ENCODE measurements at places on chromosomes 5 and 9.

DNA sequence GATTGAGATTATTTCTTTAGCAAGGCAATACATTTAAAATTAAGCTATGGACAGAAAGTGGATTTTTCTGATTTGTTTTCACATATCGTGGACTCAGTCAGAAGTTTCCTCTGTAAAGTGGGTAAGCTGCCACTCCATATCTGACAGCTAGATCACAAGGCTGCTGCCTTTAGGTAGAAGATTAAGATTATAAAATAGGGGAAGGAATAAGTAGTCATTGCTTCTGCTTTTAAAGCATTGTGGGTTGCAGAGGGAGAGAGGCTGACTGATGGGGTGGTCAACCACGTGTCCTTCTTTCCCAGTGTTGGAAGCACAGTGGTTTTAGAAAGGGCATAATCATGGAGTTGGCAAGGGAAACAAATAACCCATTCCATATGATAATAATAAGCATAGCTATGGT lies 74.3 kb upstream of the MOCS2 start:
- no peak for DNase-seq

DNA sequence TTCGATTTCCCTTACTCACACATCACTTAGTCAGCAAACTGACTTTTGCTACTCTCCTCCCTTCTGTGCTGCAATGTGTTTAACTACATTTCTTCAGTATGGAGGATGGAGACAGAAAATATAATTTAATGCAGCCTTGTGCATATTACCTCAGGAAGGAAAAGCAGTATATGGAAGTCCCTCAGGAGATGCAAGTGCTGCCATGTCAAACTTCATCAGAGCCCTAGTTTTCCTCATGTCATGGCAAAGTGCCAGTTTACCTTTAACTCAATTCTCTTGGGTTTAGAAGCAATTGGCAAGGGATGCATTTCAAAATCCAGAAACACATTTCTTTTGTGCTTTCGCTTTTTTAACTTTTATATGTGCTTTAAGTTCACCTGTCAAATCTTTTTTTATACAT lies 365.4 kb downstream of the ISL1 start:
- no peak for DNase-seq

DNA sequence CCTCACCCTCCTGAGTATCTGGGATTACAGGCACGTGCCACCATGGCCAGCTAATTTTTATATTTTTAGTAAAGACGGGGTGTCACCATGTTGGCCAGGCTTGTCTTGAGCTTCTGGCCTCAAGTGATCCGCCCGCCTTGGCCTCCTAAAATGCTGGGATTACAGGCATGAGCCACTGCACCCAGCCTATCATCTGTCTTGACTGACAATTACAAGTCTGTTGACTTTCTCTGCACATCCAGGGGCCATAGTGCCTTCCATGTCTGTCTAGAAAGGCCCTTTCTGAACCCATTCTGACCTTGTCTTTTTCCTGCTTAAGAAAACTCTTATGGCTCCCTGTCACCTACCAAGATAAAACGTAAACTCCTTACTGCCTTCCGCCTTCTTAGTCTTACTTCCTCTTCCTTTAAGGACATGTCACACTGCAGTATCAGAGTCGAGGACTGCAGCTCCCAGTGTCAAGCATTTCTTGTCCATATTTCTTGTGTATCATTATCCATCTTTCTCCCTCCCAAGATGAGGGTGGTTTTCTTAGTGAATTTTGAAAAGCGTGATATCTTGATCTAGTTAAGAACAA lies 49.9 kb upstream of the SHB start:
- DNase-seq, result no peak

- DNase-seq, result no peak
Observed at GRCh38 chr5:160253441-160253840, 24.1 kb downstream of the FABP6 start.

DNA sequence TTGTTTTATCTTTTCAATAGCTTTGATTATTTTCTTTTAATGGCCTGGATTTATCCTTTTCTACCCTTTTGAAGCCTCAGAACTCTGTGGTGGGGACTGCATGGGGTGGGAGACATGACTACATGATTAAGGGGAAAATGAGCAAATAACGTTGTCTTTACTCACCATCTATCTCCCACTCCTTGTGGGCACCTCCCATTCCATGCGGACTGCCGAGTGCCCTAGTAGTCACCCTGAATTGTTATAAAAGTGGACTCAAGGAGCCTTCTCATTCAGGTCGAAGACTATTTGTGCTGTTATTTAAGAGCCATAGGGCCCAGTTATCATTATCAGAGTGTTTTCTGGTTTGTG lies 281.8 kb downstream of the MLLT3 start:
- no peak for DNase-seq

GRCh38 chr5:95007921-95008597 lies 276.8 kb downstream of the MCTP1 start:
- DNase-seq, result no peak

Measured in stimulated activated CD4-positive, alpha-beta T cell treated with anti-CD3 and anti-CD28 coated beads, TNF-alpha, amount 100 ng/mL, for 24 hours (primary cell).